ENCODE measurements at places on chromosomes 12 and 14.

DNA sequence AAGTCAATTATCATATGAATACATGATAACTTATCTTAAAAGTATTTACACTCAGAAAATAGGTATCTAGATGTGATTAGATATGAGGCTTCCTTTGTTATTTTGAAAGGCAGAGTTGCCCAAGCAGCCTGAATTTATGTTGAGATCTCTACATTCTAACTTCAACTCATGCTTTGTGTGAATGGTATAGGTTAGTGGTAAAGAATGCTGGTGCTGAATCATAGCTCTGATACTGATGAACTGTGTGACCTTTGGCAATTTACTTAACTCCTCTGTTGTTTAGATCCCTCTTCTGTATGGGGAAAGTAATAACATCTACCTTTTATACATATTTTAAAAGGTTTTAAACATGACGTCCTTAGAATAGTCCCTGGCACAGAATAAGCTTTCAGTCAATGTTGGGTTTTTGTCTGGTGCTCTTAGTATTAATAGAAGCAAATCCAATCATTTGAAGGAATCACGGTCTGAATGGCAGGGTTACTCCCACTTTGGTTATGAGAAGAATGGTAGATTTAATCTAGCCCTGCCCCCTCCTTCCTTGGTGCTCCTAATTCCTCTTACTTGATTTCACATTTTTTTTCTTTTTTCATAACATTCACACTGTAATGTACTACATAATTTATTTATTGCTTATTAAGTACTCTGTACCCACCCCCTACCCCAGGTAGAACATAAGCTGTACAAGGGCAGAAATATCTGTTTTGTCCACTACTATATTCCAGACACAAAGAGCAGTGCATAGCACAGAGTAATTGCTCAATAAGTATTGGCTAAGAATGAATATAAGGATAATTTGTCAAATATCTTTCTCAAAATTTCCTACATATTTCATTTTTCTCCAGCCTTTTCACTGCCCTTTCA, 203.3 kb upstream of the KRR1 start:
- peak; percentile 48 for DNase-seq

- DNase-seq = no peak
Measured at GRCh38 chr12:121512561-121512960, 68.3 kb downstream of the KDM2B start.

- DNase-seq = no peak
Measured at GRCh38 chr14:29821661-29822429, 105.8 kb downstream of the PRKD1 start.

GRCh38 chr12:40684986-40685385, 7.3 kb upstream of the CNTN1 start:
- DNase-seq = no peak

GRCh38 chr12:111741235-111741812, 25.4 kb upstream of the ALDH2 start:
- no peak for DNase-seq

- no peak for DNase-seq
Measured at GRCh38 chr12:58026897-58027891, 85.8 kb downstream of the ATP23 start.

DNA sequence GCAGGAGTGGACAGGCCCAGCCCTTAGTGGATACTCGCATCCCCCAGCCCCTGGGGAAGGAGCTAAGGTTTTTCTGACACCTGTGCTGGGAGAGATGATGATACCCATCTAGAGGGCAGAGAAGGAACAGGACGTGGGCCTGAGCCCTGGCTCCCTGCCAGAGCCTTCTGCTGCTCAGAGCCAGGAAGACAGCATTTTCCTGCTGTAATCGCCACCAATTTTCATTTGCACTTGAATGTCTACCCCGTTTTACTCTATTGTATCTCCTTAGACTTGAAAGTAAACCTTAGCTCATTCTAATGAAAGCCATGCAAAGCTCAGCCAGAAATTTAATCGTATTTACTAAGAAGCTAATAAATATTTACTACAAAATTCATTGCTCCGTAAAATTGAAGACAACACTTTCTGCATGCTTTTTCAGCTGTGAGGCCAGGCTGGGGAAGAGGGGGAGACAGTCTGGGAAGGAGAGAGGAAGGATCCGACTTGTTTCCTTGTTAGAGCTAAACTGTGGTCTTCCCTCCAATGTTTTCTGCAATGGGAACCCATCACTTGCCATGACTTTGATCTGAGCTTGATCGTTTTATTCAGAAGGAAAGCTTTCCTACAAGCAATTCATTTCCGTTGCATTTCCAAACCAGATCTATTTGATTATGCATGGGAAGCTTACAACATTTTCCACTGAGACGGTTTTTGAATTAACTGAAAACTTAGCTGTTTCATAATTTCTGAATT, 17.6 kb upstream of the TRAF3 start:
- DNase-seq = no peak

DNA sequence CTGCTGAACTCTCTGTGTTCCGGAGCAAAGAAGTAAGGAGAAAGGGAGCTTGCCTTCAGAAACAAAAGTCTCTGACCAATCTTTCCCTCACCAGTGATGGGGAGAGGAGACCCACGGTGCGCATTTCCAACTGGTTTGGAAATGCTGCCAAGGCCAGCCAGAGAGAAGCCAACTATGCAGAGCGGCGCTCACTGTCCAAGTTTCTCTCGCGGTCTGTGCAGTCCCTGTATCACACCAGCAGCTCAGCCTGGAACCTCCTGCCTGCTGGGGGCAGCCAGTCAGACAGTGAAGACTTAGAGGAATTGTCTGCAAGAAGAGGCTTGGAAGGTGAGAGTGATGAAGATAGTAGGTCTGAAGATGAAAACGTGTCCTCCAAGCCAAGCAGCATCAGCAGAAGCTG, 206.2 kb downstream of the NAV3 start:
- DNase-seq = no peak

GRCh38 chr12:52945389-52946232, 3.3 kb upstream of the KRT18 start:
- peak; percentile 73 for DNase-seq

GRCh38 chr12:124928912-124929530, 14.6 kb upstream of the UBC start:
- no peak for DNase-seq

DNA sequence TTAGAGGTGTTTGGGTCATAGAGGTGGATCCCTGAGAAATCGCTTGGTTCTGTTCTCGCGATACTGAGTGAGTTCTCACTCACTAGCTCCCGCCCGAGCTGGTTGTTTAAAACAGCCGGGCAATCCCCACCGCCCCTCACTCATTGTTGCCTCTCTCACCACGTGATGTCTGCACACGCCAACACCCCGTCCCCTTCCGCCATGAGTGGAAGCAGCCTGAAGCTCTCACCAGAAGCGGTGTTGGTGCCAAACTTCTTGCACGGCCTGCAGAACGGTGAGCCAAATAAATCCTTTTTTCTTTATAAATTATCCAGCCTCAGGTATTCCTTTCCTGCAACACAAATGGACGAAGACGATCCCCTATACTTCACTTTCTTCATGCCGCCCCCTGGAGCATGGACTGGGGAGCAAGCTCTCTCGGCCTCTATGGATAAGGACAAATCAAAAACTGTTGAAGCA, 45.4 kb upstream of the CCND2 start:
- no peak for DNase-seq

DNA sequence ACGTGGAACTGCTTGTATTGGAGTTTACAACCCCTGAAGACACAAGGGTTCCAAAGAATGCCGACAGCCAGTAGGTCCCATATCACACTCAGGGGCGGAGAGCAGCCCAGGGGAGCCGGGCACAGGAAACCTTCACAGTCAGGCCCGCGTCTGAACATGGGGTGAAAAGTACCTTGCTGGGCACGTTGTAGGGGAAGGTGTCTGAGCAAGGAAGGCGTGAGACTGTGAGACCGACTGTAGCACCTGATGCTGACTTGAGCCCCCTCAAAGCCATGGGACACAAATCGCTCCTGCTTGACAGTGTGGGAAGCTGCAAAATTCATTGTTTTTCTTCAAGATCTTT, 14.7 kb downstream of the RIMBP2 start:
- DNase-seq = no peak

DNA sequence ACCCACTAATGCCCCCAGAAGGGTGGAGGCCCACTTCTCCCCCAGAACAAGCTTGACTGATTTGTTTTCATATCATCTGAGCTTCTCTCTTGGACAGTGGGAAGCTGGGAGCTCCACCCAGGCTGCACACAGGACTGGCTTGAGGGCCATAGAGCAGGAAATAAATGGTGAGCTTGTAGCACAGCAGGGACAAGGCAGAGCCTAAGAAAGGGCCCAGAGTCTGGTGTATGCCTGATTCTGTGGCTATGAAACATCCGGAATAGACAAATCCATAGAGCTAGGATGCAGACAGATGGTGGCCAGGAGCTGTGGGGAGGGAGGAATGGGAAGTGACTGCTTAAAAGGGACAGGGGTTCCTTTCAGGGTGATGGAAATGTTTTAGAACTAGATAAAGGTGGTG, 79.0 kb downstream of the ARL6IP4 start:
- peak; percentile 7 for DNase-seq

- no peak for DNase-seq
Measured at GRCh38 chr12:98733667-98734350, 88.7 kb downstream of the APAF1 start.

DNA sequence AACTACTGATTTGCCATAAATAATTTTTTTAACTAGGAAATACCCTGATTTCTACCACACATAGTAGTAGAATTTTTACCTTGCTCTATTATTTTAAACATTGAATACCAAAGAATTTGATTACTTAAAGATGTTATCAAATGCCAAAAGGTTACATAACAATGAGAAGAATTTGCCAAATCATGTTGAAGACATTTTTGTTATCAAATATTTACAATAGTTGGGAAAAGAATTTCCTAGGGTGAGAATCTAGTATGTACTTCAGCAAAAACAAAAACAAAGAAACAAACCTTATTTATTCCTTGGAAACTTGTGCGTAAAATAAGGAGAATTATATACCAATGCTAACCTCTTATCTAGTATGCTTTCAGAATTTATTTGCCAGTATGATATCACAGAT, 107.2 kb downstream of the SCAF11 start:
- peak; percentile 2 for DNase-seq

DNA sequence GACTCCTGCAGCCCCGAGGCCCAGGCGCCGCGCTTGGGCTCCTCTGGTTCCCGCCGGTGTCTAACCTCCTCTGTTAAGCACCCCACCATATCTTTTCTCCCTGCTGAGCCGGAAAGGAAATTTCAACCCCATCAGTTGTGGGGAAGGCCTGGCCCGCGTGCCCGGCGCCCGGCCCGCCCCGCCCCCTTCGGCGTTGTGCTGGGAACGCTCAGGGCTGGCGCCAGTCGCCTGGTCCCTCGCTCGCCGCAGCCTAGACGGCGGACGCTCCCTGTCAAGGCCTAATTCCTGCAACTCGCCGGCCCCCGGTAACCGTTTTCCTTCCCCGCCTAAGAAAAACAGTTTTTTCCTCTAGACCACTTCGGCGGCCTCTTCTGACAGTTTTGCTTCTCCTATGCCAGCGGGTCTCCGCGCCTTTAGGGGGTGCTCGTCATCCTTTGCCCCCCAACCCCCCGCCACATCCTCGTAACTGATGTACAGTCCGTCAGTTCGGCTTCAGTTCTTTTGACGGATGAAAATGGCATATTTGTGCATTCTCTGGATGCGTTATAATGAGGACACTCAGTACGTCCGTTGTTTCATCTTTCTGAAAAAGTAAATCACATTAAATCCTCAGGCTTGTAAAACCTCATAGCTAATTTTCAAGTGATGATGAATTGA, 506 bp upstream of the NAP1L1 start:
- no peak for DNase-seq

- DNase-seq = no peak
Measured at GRCh38 chr12:79936670-79937069, 1.8 kb upstream of the PPP1R12A start.

DNA sequence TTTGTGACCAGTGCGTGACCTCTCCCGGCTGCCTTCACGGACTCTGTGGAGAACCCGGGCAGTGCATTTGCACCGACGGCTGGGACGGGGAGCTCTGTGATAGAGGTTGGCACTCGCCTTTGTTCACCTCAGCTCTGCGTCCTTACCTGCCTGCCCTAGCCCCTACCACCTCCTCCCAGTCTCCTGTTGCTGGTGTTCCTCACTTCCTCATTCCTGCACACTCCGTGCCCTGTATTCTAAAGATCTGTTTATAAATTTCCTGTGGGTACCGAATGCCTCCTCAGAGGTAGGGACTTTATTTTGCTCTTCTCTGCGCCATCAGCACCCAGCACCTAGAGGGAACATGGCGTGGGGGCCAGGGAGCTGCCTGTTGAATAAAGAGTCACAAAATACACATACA, 2.3 kb downstream of the DLK1 start:
- no peak for DNase-seq

GRCh38 chr12:28817524-28817923, 331.6 kb upstream of the FAR2 start:
- no peak for DNase-seq

- no peak for DNase-seq
Measured at GRCh38 chr14:23566778-23567185, 809 bp downstream of the AP1G2 start.
